ENCODE measurements at places on chromosomes 4 and X. TPM values are rescaled to one million over a fixed set of nuclear protein-coding genes. Genes with fewer than 3 reads are reported as not detected.

DNA sequence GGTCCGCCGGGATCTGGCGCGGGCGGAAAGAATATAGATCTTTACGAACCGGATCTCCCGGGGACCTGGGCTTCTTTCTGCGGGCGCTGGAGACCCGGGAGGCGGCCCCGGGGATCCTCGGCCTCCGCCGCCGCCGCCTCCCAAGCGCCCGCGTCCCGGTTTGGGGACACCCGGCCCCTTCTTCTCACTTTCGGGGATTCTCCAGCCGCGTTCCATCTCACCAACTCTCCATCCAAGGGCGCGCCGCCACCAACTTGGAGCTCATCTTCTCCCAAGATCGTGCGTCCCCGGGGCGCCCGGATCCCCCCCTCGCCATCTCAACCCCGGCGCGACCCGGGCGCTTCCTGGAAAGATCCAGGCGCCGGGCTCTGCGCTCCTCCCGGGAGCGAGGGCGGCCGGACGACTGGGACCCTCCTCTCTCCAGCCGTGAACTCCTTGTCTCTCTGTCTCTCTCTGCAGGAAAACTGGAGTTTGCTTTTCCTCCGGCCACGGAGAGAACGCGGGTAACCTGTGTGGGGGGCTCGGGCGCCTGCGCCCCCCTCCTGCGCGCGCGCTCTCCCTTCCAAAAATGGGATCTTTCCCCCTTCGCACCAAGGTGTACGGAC is 482 bp upstream of the SHOX start:
- DNase-seq, result no peak

- DNase-seq, result peak; percentile 8
Measured at GRCh38 chr4:51842167-51842553, 793 bp upstream of the DCUN1D4 start.

GRCh38 chrX:151167791-151168345 is 8.5 kb upstream of the GPR50 start:
- DNase-seq, result no peak

DNA sequence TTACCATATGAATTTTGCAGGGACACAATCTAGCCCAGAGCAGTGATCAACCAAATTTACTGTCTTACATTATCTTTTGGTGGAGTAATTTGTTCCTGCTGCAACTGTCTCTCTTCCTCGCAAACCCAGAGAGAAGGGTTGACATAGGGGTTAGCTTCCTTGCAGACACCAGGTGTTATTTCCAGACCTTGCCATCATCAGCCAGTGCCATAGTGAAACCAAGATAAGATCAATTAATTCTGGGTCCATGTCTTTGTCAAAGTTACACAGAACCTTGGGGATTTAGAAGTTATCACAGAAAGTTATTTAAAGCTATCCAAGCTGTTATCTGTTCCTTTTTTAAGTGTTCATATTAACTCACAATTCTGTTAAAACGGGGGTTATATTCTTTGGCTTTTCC is 23.6 kb upstream of the GPRIN3 start:
- DNase-seq, result no peak

DNA sequence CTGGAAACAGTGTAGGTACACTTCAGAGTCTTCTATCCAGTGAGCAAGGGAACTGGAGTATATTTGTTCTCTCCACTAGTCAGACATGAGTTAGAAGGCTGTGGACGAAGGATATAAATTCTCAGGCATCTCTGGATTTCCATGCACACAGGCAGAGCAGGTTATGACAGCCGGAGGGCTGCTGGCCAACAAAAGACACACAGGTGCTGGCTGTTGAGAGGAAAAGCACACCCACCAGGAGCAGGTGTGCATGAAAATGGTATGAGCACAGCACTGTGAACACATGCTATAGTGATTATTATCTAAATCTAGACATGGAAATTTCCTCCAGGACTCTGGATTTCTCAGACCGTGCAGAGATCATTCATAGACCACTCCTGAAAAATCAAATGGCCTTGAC is 444.7 kb upstream of the RPS6KA3 start:
- DNase-seq, result no peak

DNA sequence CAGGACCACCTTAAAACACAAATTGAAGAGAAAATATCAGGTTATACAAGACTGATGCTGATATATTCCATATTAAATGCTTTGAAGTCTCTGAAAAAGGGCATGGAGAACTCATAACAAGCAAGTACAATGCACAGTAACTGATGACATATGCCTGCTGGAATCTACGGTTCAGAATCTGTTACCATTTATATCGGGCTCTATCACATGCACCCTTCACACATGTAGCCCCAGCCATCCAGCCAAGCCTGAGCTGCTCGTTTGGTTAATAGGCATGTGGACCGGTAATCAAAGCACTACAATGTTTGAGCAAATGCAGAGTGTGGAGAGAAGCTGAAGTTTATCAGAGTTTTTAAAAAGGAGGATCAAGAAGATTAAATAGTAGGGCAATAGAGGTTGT is 11.8 kb downstream of the COMMD8 start:
- no peak for DNase-seq

GRCh38 chrX:23374291-23374690 is 39.6 kb downstream of the PTCHD1 start:
- DNase-seq, result no peak

DNA sequence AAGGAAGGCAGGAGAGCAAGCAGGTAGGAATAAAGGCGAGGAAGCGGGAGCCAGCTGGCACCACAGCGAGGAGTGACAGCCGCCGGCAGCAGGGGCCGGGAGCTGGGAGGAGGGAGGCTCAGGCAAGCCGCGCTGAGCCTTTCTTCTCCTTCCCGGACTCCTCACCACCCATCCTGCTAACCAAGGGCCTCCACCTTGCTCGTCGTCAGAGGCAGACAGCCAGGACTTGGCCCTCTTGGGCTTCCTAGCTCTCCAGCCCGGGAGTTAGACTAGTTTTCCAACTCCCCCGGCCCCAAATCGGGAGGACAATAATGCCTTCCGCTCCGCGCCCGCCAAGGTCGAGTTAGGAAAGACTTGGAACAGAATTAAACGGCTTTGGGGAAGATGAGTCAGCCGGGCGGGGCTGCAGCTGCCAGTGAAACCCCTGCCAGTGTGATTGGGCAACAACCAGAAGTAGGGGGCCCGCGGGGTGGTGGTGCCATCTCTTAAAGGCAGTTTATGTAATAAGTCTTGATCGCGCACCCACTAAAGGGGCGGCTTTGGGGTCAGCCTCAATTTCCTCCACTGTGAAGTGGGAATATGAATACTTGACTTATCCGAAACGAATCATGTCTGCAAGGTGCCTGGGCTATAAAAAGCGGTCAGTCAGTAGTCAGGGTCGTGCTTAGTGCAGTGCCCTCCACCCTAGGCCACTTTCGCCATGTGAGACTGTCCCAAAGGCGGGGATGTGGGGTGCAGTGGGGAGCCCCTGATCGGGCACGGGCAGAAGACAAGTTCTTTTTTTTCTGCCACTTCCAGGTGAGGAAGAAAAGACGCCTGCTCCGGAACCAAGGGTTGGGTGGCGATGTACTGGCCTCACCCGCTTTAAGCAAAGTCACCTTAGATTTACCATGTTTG is 6.7 kb upstream of the HSD17B10 start:
- DNase-seq, result peak; percentile 56

GRCh38 chr4:42234817-42235216 is 82.4 kb upstream of the BEND4 start:
- DNase-seq, result no peak

DNA sequence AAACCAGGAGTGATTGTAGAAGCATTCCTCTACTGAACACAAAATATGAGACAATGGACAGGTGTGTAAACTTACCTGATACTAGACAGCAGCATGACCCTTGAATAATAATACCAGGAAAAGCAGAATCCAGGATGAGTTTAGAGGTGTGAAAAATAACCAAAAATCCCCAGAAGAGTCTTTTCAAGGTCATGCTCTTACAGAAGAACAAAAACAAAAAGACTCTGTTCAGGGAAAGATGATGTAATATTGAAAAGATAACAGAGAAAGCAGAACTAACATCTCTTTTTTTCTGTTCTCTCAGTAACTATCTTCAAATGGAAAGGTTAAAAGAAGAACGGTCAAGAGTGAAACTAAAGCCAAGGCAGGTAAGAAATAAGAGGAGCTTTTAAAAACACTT is 14.0 kb upstream of the ARHGAP10 start:
- DNase-seq, result no peak

DNA sequence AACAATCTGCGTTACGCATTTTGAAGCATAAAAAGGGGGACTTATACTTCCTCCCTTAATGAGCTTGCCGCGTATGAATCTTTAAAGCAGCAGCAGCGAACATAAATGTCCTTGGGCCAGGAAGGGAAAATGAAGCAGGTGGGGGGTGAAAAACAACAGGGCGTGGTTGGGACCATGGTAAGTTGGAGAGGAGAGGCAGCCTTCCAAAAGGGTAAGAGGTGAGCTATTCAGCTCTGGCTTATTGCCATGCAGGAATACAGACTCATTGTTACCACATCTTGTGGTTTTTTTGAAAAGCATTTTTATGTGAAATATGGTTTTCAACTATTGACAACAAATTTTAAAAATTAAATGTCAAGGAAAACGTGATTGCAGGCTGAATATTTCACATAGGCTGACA is 710.7 kb upstream of the FAM241A start:
- DNase-seq, result no peak

GRCh38 chr4:145720656-145721055 is 40.7 kb downstream of the C4orf51 start:
- no peak for DNase-seq

GRCh38 chr4:15159477-15160019 is 157.3 kb downstream of the CPEB2 start:
- DNase-seq, result no peak

GRCh38 chr4:53346920-53347852 is 18.7 kb downstream of the SCFD2 start:
- peak; percentile 32 for DNase-seq

DNA sequence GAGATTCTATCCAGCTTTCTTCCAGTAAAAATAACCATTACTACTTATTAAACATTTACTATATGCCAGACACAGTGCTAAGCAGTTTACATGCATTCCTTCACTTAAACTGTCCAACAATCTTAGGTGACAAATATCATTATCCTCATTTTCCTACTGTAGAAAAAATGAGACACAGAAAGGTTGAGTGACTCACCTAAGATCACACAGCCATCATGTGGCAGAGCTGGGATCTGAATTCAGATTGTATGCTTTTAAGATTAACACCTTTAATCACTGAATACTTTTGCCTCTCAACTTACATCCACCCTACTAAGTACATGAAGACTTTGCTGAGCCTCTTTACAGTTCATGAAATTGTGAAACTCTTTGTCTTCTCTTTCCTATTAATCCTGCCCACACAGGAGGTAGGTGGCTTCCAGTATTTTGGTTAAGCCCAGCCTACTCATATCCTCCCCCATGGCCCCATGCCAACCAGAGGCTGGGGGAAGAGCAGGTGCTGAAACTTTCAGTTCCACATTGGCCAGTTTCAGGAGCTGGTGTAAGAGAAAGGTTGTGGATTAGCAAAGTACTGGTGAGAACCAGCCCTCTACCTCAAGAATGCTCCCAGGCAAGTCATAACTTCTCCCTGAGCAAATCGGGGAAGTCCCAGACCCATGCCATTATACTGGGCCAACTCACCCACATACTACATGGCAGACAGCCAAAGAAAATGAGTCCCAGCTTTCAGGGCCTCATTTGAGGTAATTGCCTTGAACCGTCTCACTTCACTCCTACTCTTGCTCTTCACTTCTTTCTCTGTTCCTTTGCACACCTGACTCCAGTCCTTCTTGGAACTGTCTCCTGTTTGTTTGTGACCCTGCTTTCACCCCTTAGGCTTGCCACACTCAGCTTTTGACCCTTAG is 211.1 kb downstream of the GUCY2F start:
- DNase-seq, result no peak

- no peak for DNase-seq
Measured at GRCh38 chrX:150224676-150225075, 138.4 kb upstream of the MAMLD1 start.

- DNase-seq, result no peak
Measured at GRCh38 chr4:81629366-81629765, 157.7 kb upstream of the RASGEF1B start.

GRCh38 chrX:56564164-56564885 is 898 bp downstream of the UBQLN2 start:
- no peak for DNase-seq

GRCh38 chr4:26322346-26322745 is 1.5 kb downstream of the RBPJ start:
- DNase-seq, result no peak

GRCh38 chrX:101230636-101231035 is 11.1 kb downstream of the DRP2 start:
- no peak for DNase-seq

DNA sequence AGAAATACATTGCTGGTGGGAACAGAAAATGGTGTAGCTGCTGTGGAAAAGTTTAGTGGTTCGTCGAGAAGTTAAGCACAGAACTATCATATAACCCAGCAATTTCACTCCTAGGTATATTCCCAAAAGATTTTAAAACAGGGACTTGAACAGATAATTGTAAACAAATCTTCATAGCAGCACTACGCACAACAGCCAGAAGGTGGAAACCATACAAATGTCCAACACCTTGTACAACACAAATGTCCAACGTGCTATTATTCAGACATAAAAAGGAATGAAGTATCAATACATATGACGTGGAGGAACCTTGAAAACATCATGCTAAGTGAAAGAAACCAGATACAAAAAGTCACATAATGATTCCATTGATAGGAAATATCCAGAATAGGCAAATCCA is 37.9 kb downstream of the CUL4B start:
- no peak for DNase-seq

GRCh38 chrX:87064502-87064901 is 453.1 kb upstream of the KLHL4 start:
- DNase-seq, result no peak

GRCh38 chrX:24870143-24870542 is 145.6 kb downstream of the ARX start:
- no peak for DNase-seq

GRCh38 chr4:8555716-8556115 is 24.5 kb upstream of the GPR78 start:
- no peak for DNase-seq

DNA sequence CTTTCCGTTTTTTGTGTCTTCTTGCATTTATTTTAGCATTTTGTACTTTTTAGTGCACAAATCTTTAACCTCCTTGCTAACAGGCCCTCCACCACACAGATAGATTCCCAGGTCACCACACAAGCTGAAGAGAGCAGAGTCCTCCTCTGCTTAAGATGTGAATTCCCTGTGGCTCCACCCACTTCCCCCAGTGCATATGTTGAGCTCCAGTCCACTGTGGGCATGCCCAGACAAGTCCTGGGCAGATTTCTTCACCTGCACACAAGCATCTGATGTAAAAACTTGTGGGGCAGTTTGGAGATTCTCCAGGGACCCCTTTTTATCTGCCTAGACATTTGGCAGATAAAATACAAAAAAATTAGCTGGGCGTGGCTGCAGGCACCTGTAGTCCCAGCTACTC is 19.8 kb upstream of the PASD1 start:
- DNase-seq, result no peak

- DNase-seq, result no peak
Measured at GRCh38 chr4:107153956-107154355, 117.8 kb upstream of the DKK2 start.

GRCh38 chr4:52996261-52997131 is 134.4 kb downstream of the RASL11B start:
- peak; percentile 21 for DNase-seq

AMTN gene
- total RNA-seq, result not detected

COX7B gene
- total RNA-seq, result 1,346 TPM

PHKA1 gene
- 15.9 TPM for total RNA-seq

LPAR4 gene
- 0.35 TPM for total RNA-seq

ARL9 gene
- not detected for total RNA-seq

TREX2 gene
- total RNA-seq, result not detected

JAKMIP1 gene
- total RNA-seq, result not detected

GAGE12J gene
- total RNA-seq, result not detected

STAG2 gene
- total RNA-seq, result 27.0 TPM

RASL11B gene
- 2.2 TPM for total RNA-seq

DCAF8L2 gene
- not detected for total RNA-seq

NEXMIF gene
- total RNA-seq, result 0.18 TPM

THAP6 gene
- total RNA-seq, result 13.0 TPM

GBA3 gene
- not detected for total RNA-seq

KLHL13 gene
- 18.1 TPM for total RNA-seq

ALPK1 gene
- total RNA-seq, result 5.8 TPM
